H1 (cell line): ENCODE measurements at places on chromosomes 5 and 9. TPM values are rescaled to one million over a fixed set of nuclear protein-coding genes. Genes with fewer than 3 reads are reported as not detected.

- H3K4me1 ChIP-seq, result peaks cover 46% of the 10 kb centered on the region
- no peak for DNase-seq
- peaks cover 4% of the 10 kb centered on the region; the same call in 1 of the 2 replicates for H3K36me3 ChIP-seq
- no peak overlapping the region for H3K27ac ChIP-seq
- no peak overlapping the region for H3K4me3 ChIP-seq
These were observed 18.3 kb upstream of the NDST1 start for GRCh38 chr5:150489360-150490295.

- no peaks in the 10 kb centered on the region for H3K27me3 ChIP-seq
- no peak for DNase-seq
- no peak overlapping the region for H3K27ac ChIP-seq
- no peaks in the 10 kb centered on the region for H3K4me1 ChIP-seq
- no peak overlapping the region for H3K4me3 ChIP-seq
- no peaks in the 10 kb centered on the region for H3K36me3 ChIP-seq
These were observed 19.9 kb upstream of the PRXL2C start for GRCh38 chr9:96674906-96675538.

DNA sequence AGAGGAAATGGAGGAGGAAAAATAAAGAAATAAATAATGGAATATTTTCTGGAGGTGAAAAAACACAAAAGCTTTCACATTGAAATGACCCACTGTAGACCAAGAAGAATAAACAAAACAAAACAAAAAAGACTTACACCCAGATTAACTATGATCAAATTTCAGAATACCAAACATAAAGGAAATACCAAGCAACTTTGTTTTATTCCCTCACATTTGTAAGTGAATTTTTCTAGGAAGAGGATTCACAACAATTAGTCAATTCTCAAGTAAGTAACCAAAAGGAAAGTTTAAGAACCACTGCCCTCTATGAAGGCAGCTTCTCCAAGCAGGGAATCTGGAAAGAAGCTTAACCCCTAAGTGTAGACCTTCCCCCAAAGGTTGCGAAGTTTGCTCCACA is 29.6 kb upstream of the B4GALT1 start:
- H3K4me1 ChIP-seq, result no peaks in the 10 kb centered on the region
- DNase-seq, result no peak
- no peak overlapping the region for H3K27ac ChIP-seq
- no peak overlapping the region for H3K4me3 ChIP-seq
- no peaks in the 10 kb centered on the region for H3K36me3 ChIP-seq

DNA sequence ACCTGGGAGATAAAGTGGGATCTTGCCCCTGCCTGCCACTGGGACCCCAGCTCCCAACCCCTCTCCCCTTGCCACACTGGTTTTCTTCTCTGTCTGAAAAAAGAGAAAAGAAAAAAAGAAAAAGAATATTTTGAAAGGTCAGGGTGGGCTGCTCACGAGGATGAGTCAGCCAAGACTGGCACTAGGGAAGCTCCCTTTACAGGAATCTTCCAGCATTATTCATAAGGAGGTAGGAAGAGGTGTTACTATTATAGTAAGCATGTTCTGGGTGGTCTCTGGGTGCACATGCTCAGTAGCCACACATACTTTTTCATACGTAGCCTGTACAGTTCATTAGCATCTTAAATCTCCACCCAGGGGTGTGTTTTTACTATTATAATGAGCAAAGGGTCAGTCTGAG is 46.8 kb upstream of the HAND1 start:
- H3K36me3 ChIP-seq, result no peaks in the 10 kb centered on the region
- DNase-seq, result no peak
- no peaks in the 10 kb centered on the region for H3K4me1 ChIP-seq
- no peak overlapping the region for H3K4me3 ChIP-seq

GRCh38 chr9:100554935-100555401 is 22.9 kb upstream of the CAVIN4 start:
- no peaks in the 10 kb centered on the region for H3K4me1 ChIP-seq
- H3K36me3 ChIP-seq, result peaks cover 28% of the 10 kb centered on the region
- no peak overlapping the region for H3K4me3 ChIP-seq

- H3K27me3 ChIP-seq, result no peaks in the 10 kb centered on the region
- no peak overlapping the region for H3K27ac ChIP-seq
- H3K4me3 ChIP-seq, result no peak overlapping the region
- H3K36me3 ChIP-seq, result no peaks in the 10 kb centered on the region
- H3K4me1 ChIP-seq, result peaks cover 10% of the 10 kb centered on the region
These were observed 23.0 kb downstream of the LHX3 start for GRCh38 chr9:136181784-136182419.

DNA sequence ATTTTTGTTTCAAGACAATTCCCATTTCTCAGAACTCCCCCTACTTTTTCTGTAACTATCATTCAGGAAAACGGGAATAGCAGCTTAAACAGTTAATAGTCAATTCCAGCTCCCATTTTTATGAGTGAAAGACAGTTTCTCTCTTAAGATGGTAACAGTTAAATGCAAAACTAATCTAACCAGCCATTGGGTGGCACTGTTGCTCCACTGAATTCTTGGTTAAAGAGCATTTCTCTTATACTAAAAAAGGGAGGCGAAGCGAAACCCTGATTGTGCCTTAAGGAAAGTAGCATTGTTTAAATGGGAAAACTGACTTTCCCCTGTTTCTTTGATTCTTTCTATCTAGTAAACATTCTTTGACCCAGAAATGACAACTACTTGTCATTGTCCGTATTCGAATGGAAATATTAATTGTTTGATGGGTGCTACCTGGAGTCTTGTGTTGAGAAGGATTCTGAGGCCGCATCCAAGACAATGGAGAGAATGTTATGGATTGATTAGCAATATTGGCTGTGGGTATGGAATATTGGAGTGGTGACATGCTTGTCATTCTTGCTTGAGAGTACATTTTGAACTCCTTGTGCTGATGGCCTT is 507.8 kb downstream of the MAT2B start:
- no peaks in the 10 kb centered on the region for H3K27me3 ChIP-seq
- H3K4me3 ChIP-seq, result no peak overlapping the region
- H3K4me1 ChIP-seq, result no peaks in the 10 kb centered on the region
- no peak overlapping the region for H3K27ac ChIP-seq

DNA sequence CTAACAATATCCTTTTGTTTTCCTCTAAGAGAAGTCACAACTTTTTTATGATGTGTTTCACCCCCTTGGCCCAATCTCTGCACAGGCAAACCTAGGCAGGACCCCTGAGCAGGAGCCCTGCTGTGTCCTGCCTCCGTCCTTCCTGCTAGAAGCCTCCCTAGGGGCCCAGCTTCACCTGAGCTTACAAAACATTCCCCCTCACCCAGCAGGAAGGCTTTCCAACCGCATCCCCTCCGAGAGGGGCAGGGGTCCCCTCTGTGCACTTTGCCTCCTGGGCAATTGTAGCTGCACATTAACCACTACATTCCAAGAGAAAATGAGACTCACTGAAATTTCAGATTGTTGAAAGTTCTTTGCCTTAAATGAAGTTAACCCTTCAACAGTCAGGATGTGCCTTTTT is 176.2 kb downstream of the IRX2 start:
- H3K36me3 ChIP-seq, result no peaks in the 10 kb centered on the region
- H3K4me1 ChIP-seq, result no peaks in the 10 kb centered on the region
- DNase-seq, result no peak
- no peaks in the 10 kb centered on the region for H3K27me3 ChIP-seq
- no peak overlapping the region for H3K4me3 ChIP-seq

DNA sequence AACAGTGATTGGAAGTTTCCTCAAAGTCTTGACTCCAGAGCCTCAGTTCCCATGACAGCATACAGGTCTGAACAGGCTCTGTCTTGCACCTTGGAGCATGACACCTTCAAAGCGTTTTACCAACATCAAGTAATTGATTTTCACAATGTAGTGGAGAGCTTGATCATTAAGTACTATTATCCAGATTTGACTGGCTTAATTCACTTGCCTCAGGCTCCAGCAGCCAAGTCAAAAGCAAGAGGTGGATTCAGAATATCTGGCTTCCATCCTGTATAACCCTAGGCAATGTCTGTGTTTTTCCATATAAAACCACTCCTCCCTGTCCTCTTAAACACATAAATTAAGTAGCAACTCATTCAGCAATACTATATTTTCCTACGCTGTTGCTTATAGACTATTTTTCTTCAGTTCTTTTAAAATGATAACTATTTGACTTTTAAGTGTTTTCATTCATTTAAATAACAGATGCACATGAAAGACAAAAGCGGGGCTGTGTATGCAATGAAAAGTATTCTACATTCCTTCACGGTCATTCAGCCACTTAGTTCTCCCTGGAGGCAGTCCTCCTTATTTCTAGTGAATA is 150.8 kb upstream of the RANBP3L start:
- H3K27ac ChIP-seq, result no peak overlapping the region
- H3K36me3 ChIP-seq, result no peaks in the 10 kb centered on the region
- DNase-seq, result no peak
- H3K4me1 ChIP-seq, result no peaks in the 10 kb centered on the region
- H3K4me3 ChIP-seq, result no peak overlapping the region

DNA sequence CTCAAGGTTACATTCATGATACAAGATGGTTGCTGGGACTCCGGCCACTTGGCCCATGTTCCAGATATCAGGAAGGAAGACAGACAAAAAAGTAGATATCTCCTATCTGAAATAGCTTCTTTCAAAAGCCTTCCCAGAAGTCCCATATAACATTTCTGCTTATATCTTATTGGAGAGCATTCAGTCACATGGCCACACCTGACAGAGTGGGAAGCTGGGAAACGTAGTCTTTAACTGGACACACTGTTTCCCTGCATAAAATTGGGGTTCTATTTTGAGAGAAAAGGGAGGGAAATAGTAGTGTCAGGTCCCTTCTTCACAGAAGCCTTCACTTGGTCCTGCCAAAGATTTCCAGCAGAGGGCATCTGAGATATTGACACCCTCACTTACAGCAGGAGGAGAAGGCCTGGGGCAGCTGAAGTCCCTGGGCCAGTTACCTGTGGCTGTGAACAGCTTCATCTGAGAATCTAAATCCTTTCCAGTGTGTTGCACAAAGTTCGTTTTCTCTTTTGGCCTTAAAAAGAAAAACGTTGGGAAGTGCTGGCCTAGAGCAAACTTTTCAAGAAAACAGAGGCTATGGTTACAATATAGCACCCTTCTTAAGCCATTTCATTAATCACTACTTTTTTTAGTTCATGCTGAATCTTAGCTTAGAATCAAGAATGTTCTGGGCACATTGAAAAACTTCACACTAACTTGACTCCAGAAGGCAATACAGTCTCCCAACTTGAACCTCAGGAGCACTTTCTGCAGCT is 33.5 kb downstream of the SPEF2 start:
- 0 out of 2 replicates have a peak, but pooled peaks cover 3% of the 10 kb centered on the region for H3K4me1 ChIP-seq
- H3K27ac ChIP-seq, result no peak overlapping the region
- H3K27me3 ChIP-seq, result no peaks in the 10 kb centered on the region
- no peak overlapping the region for H3K4me3 ChIP-seq

DNA sequence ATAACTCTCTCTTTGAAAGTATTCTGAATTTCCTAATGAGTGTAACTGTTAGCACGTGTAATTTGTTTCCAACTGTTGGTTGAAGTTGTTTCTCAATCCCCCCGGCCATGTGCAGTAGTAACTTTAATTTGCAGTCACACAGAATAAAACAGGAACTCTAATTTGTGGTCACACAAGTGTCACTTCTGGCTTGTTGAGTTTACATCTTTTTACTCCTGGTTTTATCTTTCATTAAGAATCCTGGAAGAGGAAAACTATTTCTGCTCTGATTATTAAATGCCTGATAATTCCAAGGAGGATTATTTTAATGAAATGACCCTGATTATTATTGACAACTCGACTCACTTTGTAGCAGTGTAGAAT is 1.2 kb downstream of the SCAMP1 start:
- H3K4me3 ChIP-seq, result peak overlapping the region; percentile 95
- no peak overlapping the region for H3K27ac ChIP-seq
- H3K36me3 ChIP-seq, result peaks cover 6% of the 10 kb centered on the region; the same call in 1 of the 2 replicates

- DNase-seq, result no peak
- H3K36me3 ChIP-seq, result no peaks in the 10 kb centered on the region
- H3K4me3 ChIP-seq, result no peak overlapping the region
These were observed 51.2 kb downstream of the PARP8 start for GRCh38 chr5:50717651-50718050.

- DNase-seq, result peak; percentile 26
- no peaks in the 10 kb centered on the region for H3K27me3 ChIP-seq
- no peaks in the 10 kb centered on the region for H3K36me3 ChIP-seq
These were observed 114.6 kb upstream of the LRRTM2 start for GRCh38 chr5:138989720-138990119.

DNA sequence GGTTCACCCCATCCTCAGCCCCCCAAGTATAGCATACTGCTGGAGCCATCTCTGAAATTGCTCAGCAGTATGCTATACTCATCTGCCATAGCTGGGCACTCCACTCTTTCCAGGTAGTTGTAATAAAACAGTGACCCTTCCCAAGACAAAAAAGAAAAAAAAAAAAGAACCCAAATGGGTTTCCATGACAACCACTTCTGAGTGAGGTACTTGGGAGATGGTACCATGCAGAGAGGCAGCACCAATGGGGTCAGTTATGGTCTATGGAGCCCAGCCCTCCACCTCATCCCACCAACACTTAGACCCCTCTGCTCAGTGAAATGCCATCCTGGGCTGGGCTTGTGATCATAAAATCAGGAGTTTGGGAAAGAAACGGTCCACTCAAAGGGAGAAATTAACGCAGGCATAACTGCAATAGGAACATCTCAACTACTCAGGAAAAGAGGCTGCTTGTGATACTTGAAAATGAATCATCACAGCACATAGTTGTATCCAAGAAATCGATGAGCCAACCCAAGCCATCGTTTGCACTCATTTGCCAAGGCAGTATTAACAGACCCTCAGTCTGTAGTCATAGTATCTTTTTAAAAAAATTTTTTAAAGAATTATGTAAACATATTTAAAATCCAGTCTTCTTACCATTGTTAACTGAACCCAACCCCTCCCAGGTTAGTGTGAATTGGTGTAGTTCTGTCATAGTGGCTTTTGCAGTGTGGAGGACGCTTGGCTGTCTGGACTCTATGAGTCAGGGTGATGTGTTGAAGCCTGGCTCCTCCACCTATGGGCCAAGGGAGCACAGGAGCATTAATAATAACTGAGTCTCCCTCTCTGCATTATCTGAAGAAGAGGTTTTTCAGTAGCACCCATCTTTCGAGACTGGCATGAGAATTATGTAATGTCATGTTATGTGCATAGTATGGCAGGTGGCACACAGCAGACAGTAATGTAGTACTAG is 402.7 kb downstream of the SPOCK1 start:
- no peak overlapping the region for H3K4me3 ChIP-seq
- H3K36me3 ChIP-seq, result no peaks in the 10 kb centered on the region
- no peak overlapping the region for H3K27ac ChIP-seq
- no peak for DNase-seq
- H3K27me3 ChIP-seq, result no peaks in the 10 kb centered on the region

Gene FAM78A
- 3.1 and 3.5 TPM in 2 replicates for total RNA-seq

Gene RFX3
- 19.6 and 22.6 TPM in 2 replicates for total RNA-seq

Gene FOXD4L3
- total RNA-seq, result 0.15 TPM in 1 of 2 replicates, not detected in the other

Gene HARS2
- total RNA-seq, result 21.4 and 23.1 TPM in 2 replicates

Gene ASTN2
- total RNA-seq, result 13.7 and 14.8 TPM in 2 replicates

Gene HCN1
- 6.7 and 7.6 TPM in 2 replicates for total RNA-seq

Gene ADAMTS12
- 12.3 and 12.8 TPM in 2 replicates for total RNA-seq

Gene RASEF
- 4.3 and 4.6 TPM in 2 replicates for total RNA-seq

Gene IL6ST
- 9.6 and 11.1 TPM in 2 replicates for total RNA-seq
